Keratinocyte (primary cell): ENCODE measurements at places on chromosomes 1 and 21.

DNA sequence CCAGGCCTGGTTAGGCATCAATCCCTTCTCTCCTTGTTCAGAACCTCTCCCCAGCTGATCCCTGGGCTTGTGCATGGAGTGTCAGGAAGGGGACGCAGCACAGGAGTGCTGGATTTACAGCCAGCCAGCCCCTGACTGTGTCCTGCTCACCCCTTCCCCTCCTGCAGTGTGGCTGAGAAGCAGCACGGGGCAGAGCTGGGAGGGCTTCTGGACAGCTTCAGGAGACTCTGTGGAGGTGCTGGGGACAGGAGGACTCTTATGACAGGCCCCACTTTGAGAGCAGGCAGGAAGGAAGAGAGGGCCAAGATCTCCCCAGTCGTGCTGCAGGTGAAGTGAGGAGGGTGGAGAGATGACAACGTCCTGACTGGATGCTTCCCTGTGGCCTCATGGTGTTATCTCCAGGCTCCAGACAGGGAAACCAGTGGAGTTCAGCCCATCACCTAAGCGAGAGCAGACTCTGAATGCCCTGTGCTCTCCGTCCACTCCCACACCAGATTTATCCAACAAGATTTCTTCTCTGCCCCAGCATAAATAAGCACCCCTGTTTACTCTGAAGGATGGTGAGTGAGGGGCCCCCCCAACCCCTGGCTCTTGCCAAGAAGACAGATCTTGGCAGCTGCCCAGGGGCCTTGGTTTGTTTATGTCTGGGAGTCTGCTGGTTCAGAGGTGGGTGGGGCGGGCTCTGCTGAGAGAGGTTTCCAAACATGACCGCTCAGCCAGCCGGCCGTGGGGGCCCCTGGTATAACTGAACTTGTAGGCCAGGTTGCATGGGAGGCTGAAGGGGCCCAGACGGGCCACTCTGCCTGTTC is 21.3 kb downstream of the TMCC2 start:
- DNase-seq, result no peak
- no peaks in the 10 kb centered on the region for H3K27me3 ChIP-seq
- no peaks in the 10 kb centered on the region for H3K36me3 ChIP-seq
- H3K4me3 ChIP-seq, result no peak overlapping the region
- no peaks in the 10 kb centered on the region for H3K4me1 ChIP-seq

DNA sequence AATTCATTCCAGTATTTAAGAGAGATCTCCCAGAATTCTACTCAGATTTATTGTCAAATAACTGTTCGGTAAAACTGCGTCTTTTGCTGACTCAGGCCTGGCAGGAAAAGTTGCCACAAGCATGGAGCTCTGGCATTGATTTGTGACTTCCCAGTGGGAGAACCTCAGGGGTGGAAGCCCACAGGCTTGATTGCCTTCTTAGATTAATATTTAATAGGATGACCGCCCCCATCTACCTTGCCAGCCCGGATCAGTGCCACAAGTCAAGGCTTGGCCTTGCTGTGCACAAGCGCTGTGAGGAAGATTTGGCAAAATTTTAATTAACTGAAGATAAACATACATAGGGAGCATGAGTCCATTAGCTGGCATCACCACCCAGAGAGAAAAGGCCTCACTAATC is 93.5 kb downstream of the LRIG2 start:
- no peak overlapping the region for H3K4me3 ChIP-seq
- no peaks in the 10 kb centered on the region for H3K36me3 ChIP-seq
- no peak for DNase-seq
- H3K27ac ChIP-seq, result no peak overlapping the region

DNA sequence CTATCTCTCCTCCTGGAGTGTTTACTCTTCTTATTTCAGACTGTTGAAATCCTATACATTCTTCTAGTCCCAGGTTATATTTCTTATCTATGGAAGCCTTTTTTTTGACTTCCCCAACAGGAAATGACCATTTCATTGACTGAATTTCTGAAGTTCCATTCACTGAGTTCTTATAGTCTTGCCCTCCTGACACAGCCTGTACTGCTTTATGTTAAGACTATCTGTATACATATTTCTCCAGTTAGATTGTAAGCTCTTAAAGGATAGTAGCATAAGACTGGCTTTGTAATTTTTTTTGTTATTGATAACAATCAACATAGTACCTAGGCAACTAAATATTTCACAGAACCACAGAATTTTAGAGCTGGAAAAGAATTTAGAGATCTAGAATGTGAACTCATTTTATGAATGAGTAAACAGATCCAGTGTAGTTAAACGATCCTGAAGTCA is 14.9 kb upstream of the MACF1 start:
- peak overlapping the region; percentile 87 for H3K27ac ChIP-seq
- no peaks in the 10 kb centered on the region for H3K36me3 ChIP-seq
- no peaks in the 10 kb centered on the region for H3K27me3 ChIP-seq
- H3K4me3 ChIP-seq, result no peak overlapping the region
- no peak for DNase-seq

DNA sequence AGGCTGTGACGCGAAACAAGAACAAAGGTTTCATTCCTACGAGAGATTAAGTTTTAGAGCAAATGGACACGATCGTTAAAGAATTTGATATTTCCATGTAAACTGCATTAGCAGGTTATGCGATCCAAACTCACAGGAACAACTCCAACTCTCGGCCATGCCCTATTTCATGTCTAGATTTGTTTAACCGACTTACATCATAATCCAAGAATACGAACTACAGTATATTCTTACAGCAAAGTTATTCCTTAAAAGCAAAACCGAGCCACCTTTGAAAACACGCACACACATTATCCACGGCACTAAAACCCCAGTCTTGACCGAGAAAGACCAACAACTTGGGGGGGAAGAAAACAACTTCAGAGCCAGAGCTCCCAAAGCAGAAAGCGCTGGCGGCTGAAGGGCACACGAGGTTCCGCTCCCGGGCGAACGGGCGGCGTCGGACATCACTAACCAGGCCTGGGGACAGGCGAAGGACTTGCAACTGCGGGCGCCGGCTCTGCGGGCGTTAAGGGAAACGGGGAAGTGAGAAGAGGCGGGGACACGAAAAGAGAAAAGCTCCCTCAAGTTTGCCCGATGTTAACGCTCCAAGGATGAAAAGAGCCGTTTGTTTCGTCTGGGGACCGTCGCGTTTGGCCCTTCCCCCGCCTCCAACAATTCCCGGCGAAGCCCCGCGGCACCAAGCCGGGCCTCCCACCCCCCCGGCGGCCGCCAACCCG is 690 bp downstream of the B3GALNT2 start:
- peak overlapping the region; percentile 84 for H3K27ac ChIP-seq
- DNase-seq, result no peak
- H3K4me3 ChIP-seq, result peak overlapping the region; percentile 84
